ENCODE measurements at places on chromosomes 5 and 9. TPM values are rescaled to one million over a fixed set of nuclear protein-coding genes. Genes with fewer than 3 reads are reported as not detected.

DNA sequence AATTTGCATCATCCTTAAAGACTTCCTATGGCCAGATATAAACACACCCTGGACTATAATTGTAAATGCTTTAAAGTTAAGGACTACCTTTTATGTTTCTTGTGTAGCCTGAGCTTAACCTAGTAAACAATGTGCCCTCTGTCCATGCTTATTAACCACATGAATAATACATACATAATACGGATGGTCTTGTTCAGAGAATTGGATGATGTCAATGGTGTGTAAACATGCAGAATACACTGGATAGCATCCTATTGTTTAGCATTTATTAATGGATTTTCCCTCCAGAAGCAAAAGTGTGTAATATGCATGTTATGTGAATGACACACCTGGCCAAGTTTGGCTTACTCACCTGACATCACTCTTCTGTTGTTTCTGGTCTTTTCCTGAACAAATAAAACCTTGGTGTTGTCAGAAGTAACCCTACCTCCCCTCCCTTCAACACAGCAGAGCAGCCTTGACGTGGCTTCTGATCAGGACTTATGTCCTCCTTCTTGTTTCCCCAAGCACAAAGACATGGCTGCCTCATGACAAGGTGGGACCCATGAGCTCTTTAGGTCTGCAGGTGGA is 517.9 kb downstream of the MTRR start:
- no peak for DNase-seq

DNA sequence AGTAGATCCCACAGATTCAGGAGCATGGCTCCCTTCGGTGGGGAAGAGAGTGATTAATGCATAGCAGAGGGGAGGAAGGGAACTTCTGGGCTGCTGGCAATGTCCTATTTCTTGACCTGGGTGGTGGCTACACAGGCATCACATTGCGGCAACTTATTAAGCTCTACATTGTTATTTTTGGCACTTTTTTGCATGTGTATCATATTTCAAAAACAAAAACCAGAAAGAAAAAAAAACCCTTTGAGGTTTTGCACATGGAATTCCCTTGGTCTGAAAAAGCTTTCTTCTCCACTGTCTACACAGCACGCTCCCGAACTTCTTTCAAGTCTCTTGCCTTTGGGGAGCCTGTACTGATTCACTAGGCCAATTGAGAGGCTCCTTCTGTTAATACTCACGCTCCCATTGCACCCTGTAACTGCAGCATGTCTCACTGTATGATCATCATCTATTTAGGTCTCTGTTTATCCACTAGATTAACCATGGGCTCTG is 25.1 kb downstream of the CEMIP2 start:
- no peak for DNase-seq

PCDHA3 gene
- 16.3 TPM for total RNA-seq

- DNase-seq = no peak
These were observed 260.4 kb downstream of the CWC27 start for GRCh38 chr5:65029178-65029577.

DNA sequence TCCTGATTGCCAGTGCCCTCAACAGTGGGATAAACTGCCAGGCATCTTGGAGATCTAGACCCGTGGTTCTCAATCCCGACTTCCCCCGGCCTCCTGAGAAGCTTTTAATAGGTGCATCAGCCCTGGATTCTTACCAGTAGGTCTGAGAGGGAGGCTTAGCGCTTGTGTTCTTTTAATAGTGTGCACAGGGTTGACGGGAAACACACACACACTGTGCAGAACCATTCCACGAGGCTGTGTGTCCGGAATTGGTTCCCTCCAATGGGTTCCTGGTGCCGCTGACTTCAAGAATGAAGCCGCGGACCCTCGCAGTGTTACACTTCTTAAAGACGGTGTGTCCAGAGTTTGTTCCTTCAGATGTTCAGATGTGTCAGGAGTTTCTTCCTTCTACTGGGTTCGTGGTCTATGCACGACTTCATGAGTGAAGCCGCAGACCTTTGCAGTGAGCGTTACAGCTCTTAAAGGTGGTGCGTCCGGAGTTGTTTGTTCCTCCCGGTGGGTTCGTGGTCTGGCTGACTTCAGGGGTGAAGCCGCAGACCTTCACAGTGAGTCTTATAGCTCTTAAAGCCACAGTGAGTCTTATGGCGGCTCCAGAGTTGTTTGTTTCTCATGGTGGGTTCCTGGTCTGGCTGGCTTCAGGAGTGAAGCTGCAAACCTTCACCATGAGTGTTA is 46.6 kb upstream of the PRSS3 start:
- DNase-seq = no peak

PDE6A gene
- not detected for total RNA-seq

- DNase-seq = no peak
These were observed 16.1 kb upstream of the VPS13A start for GRCh38 chr9:77161191-77161590.

GRCh38 chr9:96129747-96130146 is 172.2 kb downstream of the HSD17B3 start:
- no peak for DNase-seq

DNA sequence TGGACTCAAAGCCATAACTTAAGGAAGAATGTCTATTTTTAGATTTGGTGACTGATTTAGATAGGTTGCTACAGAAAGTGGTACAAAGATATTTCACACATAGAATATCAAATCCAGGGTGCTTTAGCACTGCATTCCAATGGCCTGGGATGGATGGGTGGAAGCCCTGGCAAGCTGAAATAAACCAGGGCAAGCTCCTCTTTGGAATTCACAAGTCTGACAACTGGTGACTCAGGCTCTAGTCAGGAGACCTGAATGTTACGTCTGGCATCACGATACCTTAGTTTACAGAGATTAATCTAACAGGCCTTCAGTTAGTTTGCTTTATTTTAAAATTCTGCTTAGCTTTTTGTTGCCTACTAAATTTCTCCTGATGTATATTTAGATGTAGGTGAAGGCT is 144.0 kb downstream of the TMC1 start:
- DNase-seq = no peak

ADGRV1 gene
- 98.6 TPM for total RNA-seq

DNA sequence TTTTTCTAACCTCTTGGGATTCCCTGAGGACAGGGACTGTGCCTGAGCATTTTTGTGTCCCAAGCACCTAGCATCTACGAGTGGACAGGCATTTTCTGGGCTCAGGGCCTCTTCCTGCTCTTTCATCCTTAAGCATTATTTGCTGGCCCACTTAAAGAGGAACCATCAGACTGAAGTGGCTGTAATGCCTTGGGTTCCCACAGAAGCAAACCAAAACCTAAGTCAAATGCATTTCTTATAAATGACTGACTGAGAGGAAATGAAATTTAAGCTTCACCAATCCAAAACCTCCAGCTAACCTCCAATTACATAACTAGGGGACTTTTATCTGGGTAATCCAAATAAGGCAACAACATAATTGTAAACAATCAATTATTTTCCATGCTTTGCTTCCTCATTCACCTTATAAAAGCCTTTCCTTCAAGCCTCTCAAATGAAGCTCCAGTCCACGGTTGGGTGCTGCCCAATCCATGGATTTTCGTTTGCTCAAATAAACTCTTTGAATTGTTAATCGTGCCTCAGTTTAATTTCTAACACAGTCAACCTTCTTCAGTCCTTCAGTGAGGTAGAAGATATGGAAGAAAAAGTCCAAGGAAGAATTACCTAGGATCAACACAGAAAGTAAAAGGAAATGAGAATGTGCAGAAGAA is 25.3 kb upstream of the SLC31A2 start:
- DNase-seq = no peak

DNA sequence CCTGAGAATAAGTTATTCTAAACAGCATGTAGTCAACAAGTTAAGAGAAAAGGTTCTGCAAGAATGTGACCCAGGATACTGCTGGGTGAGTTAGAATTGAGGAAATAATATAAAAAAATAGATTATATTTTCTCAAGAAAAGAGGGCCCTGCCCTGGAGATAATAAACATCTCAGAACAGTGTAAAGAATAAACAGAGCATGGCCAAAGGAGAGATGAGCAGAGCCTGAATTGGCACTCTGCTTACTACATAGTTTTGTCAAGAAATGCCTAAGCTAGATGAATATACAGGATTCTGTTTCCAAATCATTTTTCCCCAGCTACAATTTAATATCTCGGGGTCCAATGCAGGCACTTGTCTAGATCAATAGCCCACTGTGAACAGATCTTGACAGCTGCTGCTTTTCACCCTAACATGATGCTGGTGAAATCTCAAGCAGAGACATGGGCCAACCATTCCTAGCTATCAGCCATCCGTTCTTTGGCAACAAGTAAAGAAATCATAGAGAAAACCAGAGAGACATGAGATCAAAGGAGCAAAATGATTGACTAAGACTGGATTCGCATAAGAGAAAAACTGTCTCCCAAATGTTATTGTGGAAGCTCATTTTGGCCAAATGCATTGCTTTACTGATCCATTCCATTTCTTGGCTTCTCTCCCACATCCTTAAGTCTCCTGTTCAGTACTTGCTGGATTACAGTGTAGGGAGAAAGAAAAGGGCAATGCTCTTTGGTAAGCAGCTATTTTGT is 173.2 kb downstream of the PRELID2 start:
- DNase-seq = no peak

CXCL14 gene
- total RNA-seq = 7.7 TPM

- DNase-seq = no peak
These were observed 2.4 kb downstream of the EHMT1 start for GRCh38 chr9:137621131-137621757.

GRCh38 chr9:2418619-2419018 is 203.0 kb upstream of the VLDLR start:
- DNase-seq = no peak

DNA sequence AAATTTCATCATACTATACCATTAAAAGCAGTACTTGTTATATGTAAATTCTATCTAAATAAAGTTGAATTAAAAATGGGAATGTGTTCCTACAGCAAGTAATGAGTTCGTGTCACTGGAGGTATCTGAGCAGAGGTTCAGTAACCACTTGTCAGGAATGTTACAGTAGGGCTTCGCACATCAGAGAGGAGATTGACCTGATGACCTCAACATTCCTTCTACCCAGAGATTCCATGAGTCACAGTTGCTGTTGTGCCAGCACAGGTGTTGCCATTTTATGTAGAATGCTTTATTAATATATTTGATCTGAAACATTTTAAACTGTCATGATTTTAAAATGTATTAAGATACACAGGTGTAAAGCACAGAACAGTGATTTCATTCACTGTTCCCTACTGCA is 60.3 kb downstream of the STX17 start:
- DNase-seq = no peak

PCDHGB4 gene
- total RNA-seq = 8.6 TPM

DNA sequence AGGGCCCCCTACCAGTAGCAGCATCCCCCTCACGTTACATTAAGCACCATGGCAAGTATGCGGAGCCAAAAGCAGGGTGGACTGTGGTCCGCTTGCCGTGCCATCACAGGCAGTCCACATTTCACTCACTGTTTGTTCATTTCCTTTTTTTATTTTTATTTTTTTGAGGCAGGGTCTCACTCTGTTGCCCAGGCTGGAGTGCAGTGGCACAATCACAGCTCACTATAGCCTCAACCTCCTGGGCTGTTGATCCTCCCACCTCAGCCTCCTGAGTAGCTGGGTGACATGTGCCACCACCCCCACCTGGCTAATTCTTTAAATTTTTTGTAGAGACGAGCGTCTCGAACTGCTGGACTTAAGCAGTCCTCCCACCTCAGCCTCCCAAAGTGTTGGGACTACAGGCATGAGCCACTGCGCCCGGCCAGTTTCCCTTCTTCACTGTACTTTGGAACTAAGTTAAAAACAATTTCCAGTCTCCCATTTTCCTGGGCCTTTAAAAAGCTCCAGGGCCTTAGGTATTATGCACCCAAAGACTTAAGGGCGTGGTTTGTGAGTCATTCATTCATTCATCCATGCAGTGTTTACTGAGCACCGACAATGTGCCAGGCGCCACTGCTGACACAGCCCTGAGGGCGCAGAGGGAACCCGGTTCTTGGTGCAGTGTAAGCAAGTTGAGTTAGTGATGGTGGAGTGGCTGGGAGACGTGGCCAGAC is 19.9 kb downstream of the PRRX2 start:
- no peak for DNase-seq

PCDHGB5 gene
- total RNA-seq = 13.0 TPM

PCDHGC5 gene
- 4.9 TPM for total RNA-seq

DNA sequence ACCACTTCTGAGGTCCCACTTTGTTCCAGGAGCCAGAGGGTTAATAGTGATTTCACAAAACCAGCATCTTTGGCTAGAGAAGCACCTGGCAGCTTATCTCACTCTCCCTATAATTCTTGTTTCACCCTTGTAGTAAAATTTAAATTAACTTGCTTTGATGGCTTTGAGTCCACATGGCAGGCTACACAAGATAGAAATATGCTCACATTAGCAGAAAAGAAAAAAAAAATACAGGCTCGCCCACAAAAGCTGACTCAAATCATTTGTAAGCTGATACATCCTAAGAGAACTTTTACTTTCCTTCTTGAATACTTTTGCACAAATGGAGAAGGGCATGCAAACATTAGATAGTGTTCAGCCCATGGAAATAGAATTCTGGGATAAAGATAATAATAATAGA is 36.2 kb downstream of the TNFSF15 start:
- no peak for DNase-seq

- DNase-seq = no peak
These were observed 322.1 kb upstream of the SLC30A5 start for GRCh38 chr5:68771732-68772131.

DNA sequence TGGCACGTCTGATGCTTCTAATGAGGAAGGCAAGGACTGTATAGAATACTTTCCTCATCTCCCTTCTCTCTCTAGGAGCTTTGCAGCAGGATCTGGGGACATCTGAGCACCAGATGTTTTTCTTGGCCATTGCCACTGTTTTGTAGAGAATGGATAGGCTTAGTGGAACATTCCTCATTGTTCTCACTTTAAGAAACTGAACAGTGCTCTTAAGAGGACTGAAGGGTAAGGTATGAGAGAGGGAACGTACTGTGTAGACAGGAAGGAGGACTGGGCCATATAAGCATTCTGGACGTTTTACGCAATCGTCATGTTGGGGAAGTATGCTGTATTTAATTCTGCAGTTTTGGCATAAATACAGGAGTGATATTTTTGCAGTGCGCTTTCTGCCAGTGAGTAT is 70.6 kb downstream of the SMARCA2 start:
- no peak for DNase-seq

DNA sequence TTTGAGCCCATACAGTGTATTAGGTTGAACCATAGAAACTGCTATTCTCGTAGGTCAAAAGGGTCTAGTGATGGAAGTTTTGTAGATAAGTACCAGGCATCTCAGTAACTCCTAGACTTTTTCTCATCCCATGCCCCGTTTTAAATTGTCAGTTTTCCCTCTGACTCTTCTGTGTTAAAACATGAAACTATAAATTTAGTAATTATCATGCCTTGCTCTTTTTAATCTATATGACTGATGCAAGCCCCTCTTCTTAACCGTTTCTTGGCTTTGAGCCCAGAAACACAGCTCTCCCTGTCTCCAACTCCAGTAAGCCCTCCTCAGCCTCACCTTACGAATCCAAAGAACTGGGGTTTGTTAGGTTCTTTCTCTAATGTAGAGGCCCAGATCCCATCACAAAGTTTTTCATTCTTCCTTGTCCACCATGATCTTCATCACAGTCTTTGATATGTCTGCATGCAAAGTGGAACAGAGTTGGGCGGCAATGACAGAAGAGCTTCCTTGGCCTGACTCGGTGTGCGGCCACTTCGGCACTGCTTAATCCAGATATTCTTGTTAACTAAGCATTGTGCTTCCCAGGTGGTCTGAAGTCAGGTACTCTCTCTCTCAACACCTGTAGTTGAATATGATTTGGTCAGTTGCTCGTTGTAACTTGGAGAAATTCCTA is 21.1 kb downstream of the RGMB start:
- no peak for DNase-seq

GRCh38 chr5:109901628-109901981 is 211.9 kb downstream of the MAN2A1 start:
- no peak for DNase-seq
